Lung microvascular endothelial cell (primary cell): ENCODE measurements at places on chromosomes 5 and 9. TPM values are rescaled to one million over a fixed set of nuclear protein-coding genes. Genes with fewer than 3 reads are reported as not detected.

DNA sequence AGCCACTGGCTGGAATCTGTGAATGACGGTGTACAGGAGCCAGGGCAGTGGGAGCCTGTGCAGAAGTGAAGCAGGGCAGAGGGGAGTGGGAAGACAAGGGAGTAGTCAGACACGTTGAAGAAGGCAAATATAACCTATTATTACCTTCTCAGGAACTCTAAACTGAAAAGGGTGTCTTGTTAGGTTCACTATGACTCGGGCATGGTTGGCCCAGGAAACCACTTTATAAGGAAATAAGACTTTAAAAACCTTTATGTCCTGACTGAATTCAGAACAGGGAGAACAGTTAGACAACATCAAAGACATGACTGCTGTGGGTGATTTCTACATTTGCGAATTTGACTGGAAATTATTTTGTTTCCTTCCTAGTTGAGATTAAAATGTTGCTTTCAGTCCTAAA lies 107.5 kb downstream of the ACER2 start:
- no peak for DNase-seq

GRCh38 chr9:107363516-107364152 lies 80.6 kb downstream of the RAD23B start:
- no peak for DNase-seq

The NTRK2 gene
- under 0.01 TPM in 2 replicates for total RNA-seq

The FBP1 gene
- 0.44 TPM in 1 of 2 replicates, not detected in the other for total RNA-seq

The CDKN2B gene
- total RNA-seq, result 1.4 and 4.4 TPM in 2 replicates
